ENCODE measurements at places on chromosomes 12 and 14.

GRCh38 chr14:62081951-62082350 lies 319.7 kb downstream of the SNAPC1 start:
- DNase-seq, result no peak

- no peak for DNase-seq
Observed at GRCh38 chr12:101372431-101372830, 35.1 kb downstream of the ARL1 start.

GRCh38 chr14:55138091-55138490 lies 9.0 kb downstream of the LGALS3 start:
- DNase-seq, result no peak

GRCh38 chr14:81172881-81173280 lies 47.9 kb downstream of the GTF2A1 start:
- DNase-seq, result no peak

DNA sequence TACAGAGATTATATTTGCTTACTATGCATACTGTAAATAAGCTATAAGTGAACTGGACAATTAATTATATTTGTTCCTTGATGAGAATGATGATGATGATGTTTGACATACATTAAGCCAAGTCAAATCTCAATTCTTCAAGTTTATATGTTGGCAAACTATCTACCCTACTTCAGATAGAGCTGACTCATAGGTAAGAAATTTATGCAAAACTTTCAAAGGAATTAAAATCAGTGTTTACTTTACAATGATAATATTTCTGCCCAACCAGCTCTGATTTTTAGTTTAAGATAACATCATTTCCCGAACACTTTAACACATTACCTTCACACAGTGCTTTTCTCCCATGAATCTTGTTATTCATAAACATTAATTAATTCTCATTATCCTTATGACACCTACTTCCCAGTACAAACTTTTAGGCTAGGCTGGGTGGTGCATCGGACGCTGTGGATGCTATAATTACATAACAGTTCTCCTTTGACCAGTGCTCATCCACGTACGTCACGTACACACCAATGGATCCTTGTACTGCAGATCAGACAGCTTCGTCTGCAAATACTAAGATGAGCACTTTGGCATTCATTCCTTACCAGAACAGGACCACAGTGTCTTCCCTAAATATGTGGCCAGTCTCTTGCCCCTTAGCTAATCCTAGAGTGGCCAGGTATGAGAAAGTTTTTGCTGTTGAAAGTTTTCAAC lies 18.3 kb downstream of the BMP4 start:
- no peak for DNase-seq

DNA sequence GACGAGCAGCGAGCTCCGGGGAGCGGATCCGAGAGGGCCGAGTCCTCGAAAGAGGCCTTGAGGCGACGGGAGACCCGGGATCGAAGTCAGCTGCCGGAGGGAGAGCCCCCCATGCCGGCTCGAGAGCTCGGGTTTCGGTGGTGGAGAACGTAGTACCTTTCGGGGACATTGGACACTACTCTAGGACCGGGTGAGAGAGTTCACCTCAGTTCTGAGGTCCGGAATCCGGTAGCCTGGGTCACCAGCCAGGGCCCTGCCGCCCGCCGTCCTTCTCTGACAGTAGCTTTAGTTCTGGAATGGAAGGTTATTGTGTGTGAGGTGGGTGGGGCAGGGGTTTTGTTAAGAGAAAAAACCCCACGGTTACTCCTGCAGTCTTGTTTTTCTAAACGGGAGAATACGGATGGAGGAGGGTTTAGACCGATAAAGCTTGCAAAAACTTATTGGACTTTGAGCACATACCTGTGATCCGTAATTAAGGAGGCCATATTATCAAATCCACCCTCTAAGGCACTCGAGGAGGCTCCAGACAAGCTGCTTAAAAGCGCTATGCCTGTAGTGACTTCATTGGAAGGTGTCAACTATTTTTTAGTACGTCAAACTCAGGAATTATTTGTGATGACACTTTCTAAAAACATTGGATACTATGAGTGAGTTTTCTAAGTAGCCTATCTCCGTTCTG lies 765 bp downstream of the SCYL2 start:
- no peak for DNase-seq

GRCh38 chr12:67694306-67694900 lies 45.9 kb downstream of the DYRK2 start:
- no peak for DNase-seq

DNA sequence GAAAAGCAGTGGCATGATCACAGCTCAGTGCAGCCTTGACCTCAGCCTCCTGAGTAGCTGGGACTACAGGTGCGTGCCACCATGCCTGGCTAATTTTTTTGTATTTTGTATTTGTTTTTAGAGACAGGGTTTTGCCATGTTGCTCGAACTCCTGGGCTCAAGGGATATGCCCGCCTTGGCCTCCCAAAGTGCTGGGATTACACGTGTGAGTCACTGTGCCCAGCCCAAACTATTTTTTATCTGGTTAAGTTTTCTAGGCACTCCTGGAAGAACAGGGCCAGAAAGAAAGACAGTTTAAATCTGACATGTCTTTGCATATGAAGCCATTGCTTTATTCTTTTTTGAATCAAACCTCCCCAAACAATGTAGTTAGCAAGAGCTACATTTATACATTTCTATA lies 27.5 kb upstream of the PTGR2 start:
- no peak for DNase-seq

GRCh38 chr14:94282991-94283723 lies 9.9 kb downstream of the SERPINA10 start:
- DNase-seq, result no peak

DNA sequence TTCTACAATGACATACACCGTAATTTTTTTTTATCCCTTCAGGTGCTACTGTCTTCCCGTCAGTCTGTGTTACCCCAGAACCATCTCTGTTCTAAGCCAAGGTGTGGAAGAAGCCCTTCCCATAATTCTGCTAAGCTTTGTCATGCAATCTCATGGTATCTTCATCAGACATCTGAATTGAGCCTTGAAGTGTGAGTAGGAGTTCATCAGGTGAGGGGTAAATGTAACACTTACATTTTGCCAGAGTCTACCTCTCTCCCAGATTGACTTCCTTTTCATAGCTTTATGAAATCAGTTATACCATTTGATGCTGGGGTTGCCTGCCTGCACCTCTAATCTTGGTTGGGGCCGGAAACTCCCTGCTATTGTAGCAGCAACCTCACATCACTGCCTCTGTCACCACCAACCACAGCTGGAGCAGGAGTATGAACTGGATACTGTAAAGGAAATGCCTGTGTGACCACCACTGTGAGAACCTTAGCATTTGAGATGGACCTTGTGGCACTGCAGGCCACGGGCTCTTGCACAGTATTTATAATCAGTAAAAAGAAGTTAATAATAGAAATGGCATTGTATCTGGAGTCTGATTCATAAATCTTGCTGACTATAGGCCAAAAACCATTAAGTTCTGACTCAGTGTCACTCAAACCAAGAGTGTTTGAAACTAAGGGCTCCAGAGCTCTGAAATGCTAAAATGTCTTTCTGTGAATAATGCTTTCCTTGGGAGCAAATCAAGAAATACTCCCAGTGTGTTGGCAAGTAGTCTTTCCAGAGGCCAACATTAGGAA lies 58.7 kb upstream of the STK38L start:
- no peak for DNase-seq

All from NCI-H2081 treated with DMSO at 0.1 percent for 48 hours (cell line).